CD4-positive, alpha-beta T cell treated with Interleukin-10 for 1 hour (primary cell): ENCODE measurements at places on chromosomes 3 and 15.

- no peak for DNase-seq
Observed at GRCh38 chr3:169891886-169892285, 19.5 kb upstream of the SAMD7 start.

GRCh38 chr15:22226034-22226790 is 145.9 kb downstream of the OR4M2 start:
- no peak for DNase-seq

- DNase-seq = no peak
Observed at GRCh38 chr3:97765336-97765735, 778 bp downstream of the ARL6 start.

- DNase-seq = no peak
Observed at GRCh38 chr3:89113344-89113743, 5.9 kb downstream of the EPHA3 start.

GRCh38 chr3:64148955-64149653 is 76.2 kb downstream of the PRICKLE2 start:
- DNase-seq = no peak

- no peak for DNase-seq
Observed at GRCh38 chr15:62844564-62845240, 197.8 kb upstream of the TPM1 start.

- no peak for DNase-seq
Observed at GRCh38 chr3:57004229-57004628, 56.2 kb upstream of the SPATA12 start.

DNA sequence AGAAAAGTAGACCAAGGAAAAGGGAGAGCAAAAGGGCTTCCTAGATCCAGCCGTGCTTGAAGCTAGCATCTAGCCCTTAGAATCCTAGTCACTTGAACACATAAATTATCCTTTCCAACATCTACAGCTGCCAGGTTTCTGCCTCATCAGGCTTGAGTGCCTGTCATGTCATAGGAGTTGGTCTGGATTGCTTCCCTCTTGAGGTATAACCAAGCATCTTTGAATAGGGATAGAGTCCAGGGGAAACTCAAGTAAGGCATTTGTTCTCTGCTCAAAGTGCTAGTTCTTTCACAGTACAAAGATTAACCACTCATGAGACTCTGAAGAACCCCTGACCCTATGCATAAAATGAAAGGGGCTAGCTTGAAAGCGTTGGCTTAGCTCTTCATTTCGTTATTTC is 72.3 kb downstream of the SLCO3A1 start:
- DNase-seq = no peak

GRCh38 chr15:62847900-62848489 is 194.6 kb upstream of the TPM1 start:
- peak; percentile 39 for DNase-seq

DNA sequence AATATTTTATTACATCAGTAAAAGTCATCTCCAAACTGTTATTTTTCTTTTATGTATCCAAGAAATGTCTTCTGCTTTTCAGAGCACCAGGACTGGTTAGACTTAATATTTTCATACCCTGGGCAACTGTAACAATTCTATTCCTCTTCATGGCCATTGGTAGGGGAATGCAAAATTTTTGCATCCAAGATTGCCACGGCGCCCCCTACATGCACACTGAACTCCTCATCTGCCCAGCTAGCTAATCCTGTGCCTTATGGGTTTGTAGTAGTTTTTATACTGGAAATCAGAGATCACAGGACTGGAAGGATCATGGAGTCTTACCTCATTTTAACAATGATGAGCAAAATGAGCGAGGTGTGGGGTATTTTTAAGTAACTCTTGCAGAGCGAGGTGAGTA is 74.2 kb downstream of the CRTC3 start:
- peak; percentile 69 for DNase-seq

DNA sequence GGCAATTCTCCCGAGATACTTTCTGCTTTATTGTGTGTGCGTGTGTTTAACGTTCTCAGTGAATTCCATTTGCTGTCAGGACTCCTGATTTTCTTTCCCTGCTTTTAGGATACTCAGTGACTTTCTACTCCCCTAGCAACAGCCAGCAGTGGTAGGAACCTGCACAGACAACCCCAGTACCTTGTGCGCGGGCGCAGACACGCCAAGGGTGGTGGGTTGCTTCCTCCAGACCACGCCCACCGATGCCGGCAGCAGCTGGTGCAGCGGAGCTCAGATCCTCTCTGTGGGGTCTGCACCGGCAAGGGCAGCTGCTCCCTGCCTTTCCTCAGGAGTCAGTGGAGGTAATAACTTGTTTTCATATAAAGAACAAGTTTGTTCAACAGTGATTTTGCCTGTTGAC is 225.1 kb upstream of the NDN start:
- no peak for DNase-seq

DNA sequence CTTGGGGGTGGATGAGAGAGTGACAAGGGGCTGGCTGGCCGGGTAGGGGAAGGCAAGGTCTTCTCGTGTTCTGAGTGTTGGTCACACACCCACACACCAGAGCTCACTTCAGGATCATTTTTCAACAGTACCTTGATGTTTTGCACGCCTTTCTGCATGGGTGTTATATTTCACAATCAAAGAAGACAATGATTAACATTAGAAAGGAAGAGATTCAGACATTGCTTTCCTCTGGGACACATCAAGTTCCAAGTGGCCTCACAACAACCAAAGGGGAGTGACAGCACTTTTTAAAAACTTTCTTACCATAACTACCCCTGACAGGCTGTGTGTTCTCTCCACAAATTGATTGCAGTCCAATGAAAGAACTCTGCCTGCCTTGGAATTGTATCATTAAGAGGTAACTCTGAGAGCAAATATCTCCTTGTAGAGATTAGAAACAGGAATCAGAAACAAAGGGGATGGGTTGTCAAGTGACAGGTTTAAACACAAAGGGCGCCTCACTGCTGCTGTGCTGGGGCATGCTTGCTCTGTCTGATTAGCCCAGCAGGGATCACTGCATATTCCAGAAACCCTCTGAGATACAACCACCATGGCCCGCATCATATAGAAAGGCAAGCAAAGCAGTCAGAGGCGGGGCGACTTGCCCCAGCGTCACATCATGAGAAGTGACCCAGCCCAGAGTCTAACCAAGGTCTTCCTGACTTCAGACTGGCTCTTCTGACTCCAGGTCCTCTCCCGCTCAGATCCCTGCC is 230.8 kb downstream of the FEZF2 start:
- DNase-seq = no peak

- DNase-seq = peak; percentile 73
Observed at GRCh38 chr15:63892794-63893441, 59.2 kb upstream of the HERC1 start.

GRCh38 chr3:36812240-36812639 is 47.9 kb upstream of the DCLK3 start:
- DNase-seq = no peak

- no peak for DNase-seq
Observed at GRCh38 chr3:37611771-37612170, 249.9 kb upstream of the CTDSPL start.

- DNase-seq = no peak
Observed at GRCh38 chr3:197522183-197522715, 33.5 kb downstream of the BDH1 start.

- no peak for DNase-seq
Observed at GRCh38 chr3:31960793-31961431, 20.1 kb downstream of the OSBPL10 start.

GRCh38 chr3:17583530-17583929 is 158.9 kb downstream of the TBC1D5 start:
- no peak for DNase-seq

DNA sequence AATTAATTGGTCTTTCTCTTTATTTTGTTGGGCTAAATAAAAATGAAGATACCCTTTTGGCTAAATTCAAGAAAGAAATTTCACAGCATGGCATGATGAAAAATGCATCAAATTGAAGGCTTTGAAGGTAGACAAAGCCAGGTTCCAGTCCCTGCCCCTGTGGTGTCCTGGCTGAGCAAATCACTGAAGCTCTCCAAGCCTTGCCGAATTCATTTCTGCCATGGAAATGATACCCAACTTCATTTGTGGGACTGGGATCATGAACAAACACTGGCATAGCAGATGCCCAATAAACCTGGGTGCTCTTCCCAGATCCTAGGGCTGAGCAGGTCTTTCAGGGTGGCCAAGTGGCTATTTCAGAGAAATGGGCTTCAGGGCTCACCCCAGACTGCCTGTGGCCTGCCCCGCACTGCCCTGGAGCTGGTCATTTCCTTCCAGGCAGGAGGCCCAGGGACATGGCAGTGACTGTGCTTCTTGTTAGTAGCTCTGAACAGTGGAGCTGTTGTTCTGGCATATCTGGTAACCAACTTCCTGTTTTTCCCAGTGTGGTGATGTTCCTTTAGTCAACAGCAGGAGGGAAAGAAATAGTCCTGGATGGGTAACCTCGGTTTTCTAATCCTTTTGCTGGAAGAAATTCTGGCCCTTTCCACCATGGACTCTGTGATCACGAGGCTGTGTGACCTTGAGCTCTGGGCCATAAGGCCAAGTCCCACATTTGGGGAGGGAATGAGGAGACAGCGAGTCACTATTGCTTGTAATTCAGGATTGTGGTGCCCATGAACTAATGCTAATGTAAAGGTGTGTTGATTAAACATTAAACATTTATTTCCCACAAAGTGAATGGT is 47.6 kb downstream of the CTDSPL start:
- no peak for DNase-seq

GRCh38 chr3:126959921-126960603 is 22.9 kb upstream of the PLXNA1 start:
- no peak for DNase-seq

DNA sequence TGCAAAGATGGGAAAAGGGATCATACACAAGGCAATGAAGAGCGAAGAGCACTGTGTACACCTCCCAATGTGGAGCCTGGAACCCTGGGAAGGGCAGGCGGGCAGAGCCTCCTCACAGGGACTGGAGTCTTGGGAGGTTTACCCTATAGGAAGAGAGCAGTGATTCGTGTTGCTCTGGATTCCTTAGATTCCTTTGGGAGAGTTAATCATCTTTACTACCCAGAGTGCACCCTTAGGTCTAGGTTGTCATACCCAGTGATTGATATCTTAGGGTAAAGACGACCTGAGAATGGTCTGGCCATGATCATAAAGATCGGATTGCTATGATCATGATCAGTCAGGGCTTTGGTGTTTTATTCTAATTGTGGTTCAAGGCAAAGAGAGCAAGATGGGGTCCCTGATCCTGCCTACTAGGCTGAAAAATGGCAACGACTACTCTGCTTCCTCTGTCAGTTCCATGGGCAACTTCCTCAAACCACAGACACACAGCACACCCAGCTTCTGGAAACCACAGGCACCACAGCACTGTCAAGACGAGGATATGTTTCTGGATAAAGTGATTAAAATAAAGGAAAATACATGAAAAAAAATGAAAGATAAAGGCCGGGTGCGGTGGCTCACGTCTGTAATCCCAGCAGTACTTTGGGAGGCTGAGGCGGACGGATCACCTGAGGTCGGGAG is 20.4 kb upstream of the MAP6D1 start:
- DNase-seq = no peak

DNA sequence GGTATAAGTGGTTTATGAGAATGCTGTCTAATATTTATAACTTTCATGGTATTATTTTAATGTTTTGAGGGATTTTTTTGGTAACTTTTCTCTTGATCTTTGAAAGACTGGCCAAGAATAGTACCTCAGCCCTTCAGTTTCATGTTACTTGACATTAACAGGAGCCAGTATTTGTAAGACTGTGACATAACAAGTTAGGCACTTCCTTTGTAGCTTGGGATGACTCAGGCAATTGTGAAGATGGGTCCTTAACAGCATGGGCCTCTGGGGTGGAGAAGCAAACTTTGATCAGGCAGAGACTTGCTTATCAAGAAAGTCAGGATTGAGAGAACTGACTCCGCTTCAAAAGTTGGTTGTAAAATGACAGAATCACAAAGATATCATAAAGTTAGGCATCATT is 9.5 kb downstream of the LRRC49 start:
- no peak for DNase-seq

DNA sequence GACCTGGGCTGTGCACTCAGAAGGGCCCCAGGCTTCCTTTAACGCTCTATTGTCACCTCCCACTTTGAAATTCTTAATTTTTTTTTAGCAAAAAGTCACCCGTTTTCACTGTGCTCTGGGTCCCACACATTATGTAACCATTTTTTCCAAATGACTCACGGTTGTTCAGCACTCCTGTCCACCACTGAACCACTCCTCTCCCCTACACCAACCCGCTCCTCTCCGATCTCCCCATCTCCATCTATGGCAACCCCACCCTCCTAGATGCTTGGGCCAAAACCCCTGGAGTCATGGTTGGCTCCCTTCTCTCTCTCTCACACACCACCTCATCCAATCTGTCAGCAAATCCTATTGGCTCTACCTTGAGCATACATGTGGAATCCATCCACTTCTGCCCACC is 41.2 kb upstream of the LINGO1 start:
- no peak for DNase-seq

GRCh38 chr3:66196633-66197032 is 24.2 kb upstream of the SLC25A26 start:
- no peak for DNase-seq

DNA sequence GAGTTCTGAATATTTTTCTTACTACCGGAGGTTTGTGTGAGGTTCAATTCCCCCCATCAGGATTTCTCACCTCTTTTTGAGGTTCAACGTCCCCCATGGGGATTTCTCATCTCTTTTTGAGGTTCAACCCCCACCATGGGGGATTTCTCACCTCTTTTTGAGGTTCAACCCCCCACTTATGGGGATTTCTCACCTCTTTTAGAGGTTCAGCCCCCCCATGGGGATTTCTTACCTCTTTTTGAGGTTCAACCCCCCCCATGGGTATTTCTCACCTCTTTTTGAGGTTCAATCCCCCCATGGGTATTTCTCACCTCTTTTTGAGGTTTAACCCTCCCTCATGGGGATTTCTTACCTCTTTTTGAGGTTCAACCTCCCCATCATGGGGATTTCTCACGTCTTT is 26.3 kb downstream of the NDUFB4 start:
- DNase-seq = no peak

DNA sequence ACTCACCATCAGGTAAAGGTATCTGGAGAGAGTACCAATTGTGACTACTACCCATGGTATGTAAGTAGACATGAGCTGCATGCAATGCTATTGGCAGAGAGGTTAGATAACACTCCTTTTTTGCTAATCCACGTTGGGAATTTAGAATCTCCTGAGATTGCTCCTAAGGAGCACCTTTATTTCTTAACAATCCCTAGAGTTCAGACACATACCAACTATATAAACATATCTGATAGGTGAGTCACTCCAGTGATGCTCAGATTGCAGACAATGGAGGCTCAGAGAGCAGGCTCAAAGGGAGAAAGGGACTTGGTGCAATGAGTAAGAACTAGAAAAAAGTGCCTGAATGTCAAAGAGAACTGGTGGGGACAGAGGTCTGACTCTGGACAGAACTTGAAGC is 47.0 kb upstream of the LRRFIP2 start:
- no peak for DNase-seq

- no peak for DNase-seq
Observed at GRCh38 chr15:59124261-59124660, 19.3 kb downstream of the CCNB2 start.

GRCh38 chr15:66884661-66885237 is 180.7 kb upstream of the SMAD3 start:
- no peak for DNase-seq

- DNase-seq = no peak
Observed at GRCh38 chr3:52774901-52775864, 2.2 kb upstream of the ITIH1 start.

- no peak for DNase-seq
Observed at GRCh38 chr15:97502038-97502437, 458.5 kb upstream of the ARRDC4 start.

GRCh38 chr3:48343432-48343831 is 10.0 kb upstream of the SPINK8 start:
- DNase-seq = no peak

- DNase-seq = peak; percentile 24
Observed at GRCh38 chr3:10292505-10293419, at the start of gene GHRL. GHRL (minus strand) TSS chr3:10292947; CDS start chr3:10290180, 2,767 bp downstream.

- DNase-seq = no peak
Observed at GRCh38 chr3:43373560-43373928, 87.2 kb downstream of the SNRK start.
